ENCODE measurements at places on chromosomes 5 and 9. TPM values are rescaled to one million over a fixed set of nuclear protein-coding genes. Genes with fewer than 3 reads are reported as not detected.

Gene GABRA1
- not detected for total RNA-seq

Gene FAM78A
- 50.4 TPM for total RNA-seq

Gene PTPRD
- total RNA-seq = 12.1 TPM

Gene TSSK1B
- not detected for total RNA-seq

Gene BAAT
- total RNA-seq = not detected

Gene GADD45G
- total RNA-seq = 107 TPM

Gene DAB2
- 67.3 TPM for total RNA-seq

Gene IL4
- not detected for total RNA-seq

Gene EGFL7
- total RNA-seq = 138 TPM

Gene ALDOB
- total RNA-seq = 0.53 TPM

Gene CDKN2B-AS1
- not detected for total RNA-seq

Gene DRD1
- total RNA-seq = 0.15 TPM

Gene ZNF454
- 2.2 TPM for total RNA-seq

Gene CARD9
- 0.86 TPM for total RNA-seq

Gene ERAP2
- total RNA-seq = 6.5 TPM

Gene SMARCA2
- total RNA-seq = 115 TPM

Gene MARVELD2
- total RNA-seq = 2.0 TPM

Gene ENHO
- 0.56 TPM for total RNA-seq

Gene DNAH5
- 0.24 TPM for total RNA-seq

Gene TXNDC15
- 69.2 TPM for total RNA-seq

Gene OR1K1
- total RNA-seq = not detected

Gene NEUROG1
- total RNA-seq = not detected

Gene SLC34A1
- not detected for total RNA-seq

Gene RABGAP1
- total RNA-seq = 40.8 TPM

Gene PCDHGA11
- total RNA-seq = 3.5 TPM

Gene MUSK
- 1.1 TPM for total RNA-seq

Gene CYFIP2
- total RNA-seq = 18.1 TPM

Gene TAF1L
- not detected for total RNA-seq

Gene SH3RF2
- total RNA-seq = 179 TPM

Gene C9orf43
- 0.21 TPM for total RNA-seq

Gene PCDHA1
- total RNA-seq = not detected

Gene UBLCP1
- 15.5 TPM for total RNA-seq

Gene RLN2
- total RNA-seq = not detected

Gene RAB3C
- 1.9 TPM for total RNA-seq

Gene PRELID2
- total RNA-seq = 23.1 TPM

Data from left cardiac atrium (tissue), 4 donors.